Activated T-helper 1 cell treated with anti-CD3 and anti-CD28 coated beads, Interleukin-2, amount 50 U/mL, for 16 hours (primary cell): ENCODE measurements at places on chromosomes 16 and 17.

DNA sequence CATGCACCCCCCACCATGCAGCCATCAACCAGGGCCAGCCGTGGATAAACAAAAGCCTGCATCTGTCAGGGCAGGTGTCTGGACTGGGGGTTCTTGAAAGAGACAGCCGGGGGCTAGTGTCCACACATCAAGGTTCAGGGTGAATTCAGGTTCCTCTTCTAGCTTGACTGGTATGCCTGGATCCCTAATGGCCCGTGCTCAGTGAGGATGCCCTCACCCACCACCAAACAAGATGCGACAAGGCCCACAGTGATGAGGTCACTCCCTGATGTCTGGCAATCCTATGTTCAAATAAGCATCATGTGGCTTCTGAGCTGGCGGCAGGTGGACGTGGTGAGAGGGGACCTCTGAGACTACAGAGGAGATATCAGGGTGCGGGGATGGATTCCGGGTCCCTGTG is 64.6 kb downstream of the GOSR1 start:
- DNase-seq, result no peak

DNA sequence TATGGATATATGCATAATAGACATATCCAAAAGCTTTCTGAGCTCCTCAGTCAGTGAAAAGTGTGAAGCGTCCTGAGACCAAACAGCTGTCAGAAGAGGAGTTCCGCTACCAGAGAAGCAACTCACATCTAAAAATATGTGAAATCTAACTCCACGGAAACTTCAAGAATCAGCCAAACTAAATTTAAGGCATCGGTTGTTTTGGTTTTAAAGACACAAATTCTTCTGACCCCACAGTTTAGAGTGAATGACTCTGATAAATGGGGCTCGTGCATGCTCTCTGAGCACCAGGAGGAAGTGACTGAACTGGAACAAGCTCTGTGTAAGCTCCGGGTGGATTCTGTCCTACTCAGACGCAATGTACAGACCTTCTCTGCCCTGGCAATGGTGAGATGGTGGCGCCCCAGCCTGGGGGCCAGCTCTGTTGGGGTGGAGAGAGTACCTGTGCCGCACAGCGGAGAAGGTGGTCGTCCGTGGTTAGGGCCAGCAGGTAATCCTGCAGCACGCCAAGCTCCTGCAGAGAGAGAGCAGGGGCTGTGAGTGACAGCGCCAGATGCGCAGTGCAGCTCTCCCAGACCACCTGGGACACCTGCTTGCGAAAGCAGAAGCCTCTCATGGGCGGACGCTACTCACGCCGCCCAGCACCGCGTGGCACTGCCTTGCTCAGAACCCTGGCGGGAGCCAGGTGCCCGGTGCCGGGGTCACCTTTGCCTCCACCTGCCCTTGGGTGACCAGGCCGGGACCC is 44.4 kb upstream of the ATP2A3 start:
- DNase-seq, result no peak

DNA sequence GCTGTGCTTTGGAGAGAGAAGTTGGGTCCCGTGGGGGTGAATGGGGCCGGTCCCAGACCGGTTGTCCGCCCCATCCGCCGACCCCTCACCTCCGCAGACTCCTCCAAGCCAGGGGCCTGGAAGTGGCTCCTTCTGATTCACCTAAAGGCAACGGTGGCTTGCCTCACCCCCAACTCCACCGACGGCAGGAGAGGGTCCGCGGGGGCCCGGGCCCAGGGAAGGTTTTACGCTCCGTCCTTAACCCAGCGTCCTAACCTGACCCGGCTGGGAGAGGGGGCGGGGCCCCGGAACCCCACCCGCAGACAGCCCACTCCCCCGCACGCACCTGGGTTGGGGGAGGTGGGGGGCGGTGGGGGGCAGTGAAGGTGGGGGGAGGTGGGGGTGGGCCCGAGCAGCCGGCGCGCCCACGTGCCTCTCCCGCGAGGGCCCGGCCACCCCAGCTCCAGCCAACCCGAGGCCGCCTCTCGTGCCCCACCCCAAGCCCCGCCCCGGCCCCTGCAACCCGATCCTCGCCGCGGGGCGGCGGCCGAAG is 12.7 kb upstream of the CD300A start:
- peak; percentile 50 for DNase-seq

DNA sequence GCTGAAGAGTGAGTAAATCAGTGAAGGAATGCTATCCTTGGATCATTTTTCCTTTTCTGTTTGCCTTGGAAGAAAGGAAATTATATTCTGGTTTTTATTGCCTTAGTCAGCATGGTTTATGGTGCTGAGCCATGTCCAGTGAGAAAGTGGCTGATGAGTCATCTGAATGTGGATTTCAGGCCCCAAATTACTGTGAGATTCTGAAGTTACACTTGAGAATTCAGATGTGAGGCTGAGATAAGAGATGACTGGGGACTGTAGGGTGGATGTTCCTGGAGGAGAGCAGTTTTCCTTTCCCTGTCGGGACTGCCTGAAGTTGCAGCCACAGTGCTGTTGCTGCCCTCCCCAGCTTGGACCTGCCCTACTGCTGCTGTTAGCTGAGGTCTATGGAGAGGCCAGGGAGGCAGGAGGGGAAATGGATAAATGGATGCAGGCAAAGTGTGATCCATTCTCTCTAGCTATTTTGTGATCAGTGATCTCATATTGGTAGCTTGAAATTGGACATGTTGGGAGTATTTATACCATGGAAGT is 4.2 kb upstream of the MAP3K14 start:
- DNase-seq, result no peak

GRCh38 chr16:88617268-88618031 is 20.9 kb upstream of the IL17C start:
- DNase-seq, result no peak

DNA sequence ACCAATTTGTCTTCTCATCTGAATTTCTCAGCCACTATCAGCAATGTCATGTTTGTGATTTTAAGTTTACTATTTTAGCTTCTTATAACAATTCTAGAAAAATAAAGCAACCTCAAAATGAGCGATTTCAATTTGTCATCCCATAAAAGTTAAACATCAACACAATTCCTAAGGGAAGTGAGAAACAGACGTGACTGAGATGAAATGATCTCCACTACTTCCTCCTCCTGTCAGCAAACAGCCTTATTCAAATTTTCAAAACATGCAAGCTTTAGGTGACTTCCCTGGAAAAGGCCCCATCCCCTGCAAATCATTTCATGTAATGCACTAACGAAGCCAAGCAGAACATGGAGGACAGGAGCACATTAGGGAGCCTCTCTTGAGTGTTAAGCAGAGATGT is 64.9 kb downstream of the ZNF652 start:
- DNase-seq, result no peak

DNA sequence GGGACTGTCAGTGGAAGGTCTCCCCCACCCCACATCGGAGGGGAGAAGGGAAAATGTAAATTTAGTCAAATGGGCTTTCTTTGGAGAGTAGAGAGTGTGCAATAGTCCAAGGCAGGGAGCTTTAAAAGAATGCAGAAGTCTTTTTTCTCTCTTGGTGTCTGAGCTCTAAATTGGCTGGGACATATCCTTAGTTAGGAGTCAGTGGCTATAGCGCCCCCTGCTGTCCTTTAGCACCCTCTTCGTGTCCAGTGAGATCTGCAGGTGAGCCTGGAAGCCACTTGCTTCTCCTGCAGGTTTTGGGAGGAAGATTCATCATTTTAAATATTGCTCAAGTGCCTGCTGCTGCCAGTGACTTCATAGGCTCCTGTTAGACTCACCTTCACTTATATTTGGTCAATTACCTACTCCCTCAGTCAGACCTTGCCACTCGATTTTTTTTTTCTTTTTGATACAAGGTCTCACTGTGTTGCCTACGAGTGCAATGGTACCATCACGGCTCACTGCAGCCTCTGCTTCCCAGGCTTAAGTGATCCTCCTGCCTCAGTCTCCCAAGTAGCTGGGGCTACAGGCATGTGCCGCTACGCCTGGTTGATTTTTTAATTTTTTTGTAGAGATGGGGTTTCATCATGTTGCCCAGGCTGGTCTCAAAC is 174.8 kb downstream of the PRKCB start:
- peak; percentile 62 for DNase-seq

DNA sequence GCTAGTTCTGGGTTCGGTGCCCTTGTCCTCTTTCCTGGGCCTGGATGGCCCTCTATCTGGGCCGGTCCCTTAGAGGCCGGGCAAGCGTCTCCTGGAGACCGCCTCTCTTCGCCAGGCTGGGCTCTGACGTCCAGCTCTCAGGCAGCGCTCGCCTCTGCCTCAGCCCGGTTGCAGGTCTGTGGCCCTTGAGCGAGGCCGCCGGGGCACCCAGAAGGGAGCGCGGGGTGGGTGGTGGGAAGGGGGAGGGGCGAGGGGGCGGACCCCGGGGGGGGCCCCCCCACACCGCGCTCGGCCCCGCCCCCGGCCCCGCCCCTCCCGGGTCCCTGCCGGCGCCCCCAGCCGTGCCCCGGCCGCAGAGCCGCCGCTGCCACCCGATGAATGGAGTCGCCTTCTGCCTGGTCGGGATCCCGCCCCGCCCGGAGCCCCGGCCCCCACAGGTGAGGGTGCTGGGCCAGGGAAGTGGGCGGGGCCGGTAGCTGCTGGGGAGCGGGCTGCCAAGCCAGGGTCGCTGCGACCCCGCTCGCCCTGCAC is at the start of gene ARHGAP23:
Gene ARHGAP23 (plus strand): TSS at position 353 of the 531 bp plus-strand sequence. CDS start 22 bp downstream, at position 375.
- DNase-seq, result no peak

DNA sequence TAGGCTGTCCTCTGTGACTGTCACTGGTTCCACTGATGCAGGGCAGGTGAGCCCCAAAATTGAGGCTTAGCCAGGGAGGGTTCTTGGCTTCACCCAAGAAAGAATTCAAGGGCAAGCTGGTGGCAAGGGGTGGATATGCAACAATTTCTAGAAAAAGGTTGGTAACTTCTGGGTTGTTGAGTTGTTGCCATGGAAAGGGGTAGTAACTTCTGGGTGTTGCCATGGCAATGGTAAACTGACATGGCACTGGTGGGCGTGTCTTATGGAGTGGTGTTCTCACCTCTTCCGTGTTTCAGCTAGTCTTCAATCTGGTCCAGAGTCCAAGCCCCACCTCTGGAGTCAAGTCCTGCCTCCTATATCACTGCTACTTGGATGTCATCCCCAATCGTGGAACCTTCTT is 9.5 kb upstream of the GUCY2D start:
- no peak for DNase-seq

- DNase-seq, result no peak
Observed at GRCh38 chr16:3738541-3738940, 21.2 kb upstream of the TRAP1 start.

- no peak for DNase-seq
Observed at GRCh38 chr16:68162413-68162812, 73.5 kb downstream of the ESRP2 start.

- DNase-seq, result no peak
Observed at GRCh38 chr17:17958982-17959381, 13.2 kb downstream of the TOM1L2 start.

DNA sequence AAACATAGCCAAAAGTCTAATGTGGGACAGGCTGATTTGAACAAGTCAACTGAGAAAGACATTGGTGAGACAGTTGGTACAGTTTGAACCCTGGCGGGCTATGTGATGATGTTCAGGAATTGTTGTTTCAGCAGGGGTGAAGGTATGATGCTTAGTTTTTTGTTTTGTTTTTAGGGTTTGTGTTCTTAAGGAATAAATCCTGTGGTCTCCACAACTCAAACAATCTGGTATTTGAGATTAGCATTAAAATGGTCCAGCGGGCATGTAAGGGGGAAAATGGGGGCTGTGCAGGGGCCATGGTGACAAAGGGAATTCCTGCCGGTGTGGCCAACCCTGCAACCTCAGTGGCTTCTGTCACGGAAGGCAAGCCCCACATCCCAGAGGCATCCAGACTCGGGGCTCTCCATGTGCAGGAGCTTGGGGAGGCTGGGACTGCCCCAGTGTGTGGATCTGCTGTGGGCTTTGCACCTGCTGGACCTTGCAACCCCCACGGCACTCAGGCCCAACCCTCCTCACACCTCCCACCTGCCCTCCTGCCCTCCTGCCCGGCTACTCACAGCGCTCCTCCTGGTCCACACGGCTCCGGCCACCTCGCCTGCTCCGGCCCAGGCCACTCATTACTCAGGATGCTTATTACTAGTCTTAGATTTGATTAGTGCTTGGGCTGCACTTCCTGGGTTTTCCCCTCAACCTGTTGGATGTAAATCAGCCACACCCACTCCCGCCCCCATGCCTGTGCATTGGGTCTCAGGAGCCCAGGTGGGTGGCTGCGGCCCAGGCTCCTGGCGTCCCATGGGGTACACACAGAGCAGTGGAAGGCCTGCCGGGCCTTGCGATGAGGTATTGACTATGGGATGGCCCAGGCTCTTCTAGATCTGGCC is at the start of gene TNFRSF13B:
Gene TNFRSF13B (minus strand): TSS at position 661 of the 881 bp plus-strand sequence. CDS start 43 bp downstream, at position 618.
- no peak for DNase-seq
